ENCODE measurements at places on chromosomes 3 and 15.

- DNase-seq, result no peak
These were observed 690.4 kb upstream of the NAALADL2 start for GRCh38 chr3:174168538-174169254.

GRCh38 chr3:106850437-106850836 lies 526.8 kb upstream of the CCDC54 start:
- DNase-seq, result no peak

- no peak for DNase-seq
These were observed 132.6 kb upstream of the TNIK start for GRCh38 chr3:171592786-171593185.

DNA sequence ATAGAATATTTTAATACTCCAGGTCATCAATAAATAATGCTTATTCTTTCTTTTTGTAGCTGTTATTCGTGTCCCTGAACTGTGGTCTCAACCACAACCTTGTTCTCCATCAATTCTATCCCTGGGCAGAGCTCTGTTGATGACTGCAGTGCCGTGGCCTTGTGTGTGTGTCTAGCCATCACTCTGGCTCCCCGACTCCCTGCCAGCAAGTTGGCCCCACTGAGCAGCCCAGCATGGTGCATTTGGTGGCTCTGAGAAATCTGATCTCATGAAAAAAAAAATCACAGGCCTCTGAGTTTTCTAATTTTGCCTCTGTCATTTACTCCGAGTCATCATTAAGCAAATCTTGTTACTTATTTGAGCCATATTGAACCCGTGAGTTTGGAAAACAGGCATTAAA lies 164.7 kb downstream of the GOLGA6L6 start:
- DNase-seq, result no peak

DNA sequence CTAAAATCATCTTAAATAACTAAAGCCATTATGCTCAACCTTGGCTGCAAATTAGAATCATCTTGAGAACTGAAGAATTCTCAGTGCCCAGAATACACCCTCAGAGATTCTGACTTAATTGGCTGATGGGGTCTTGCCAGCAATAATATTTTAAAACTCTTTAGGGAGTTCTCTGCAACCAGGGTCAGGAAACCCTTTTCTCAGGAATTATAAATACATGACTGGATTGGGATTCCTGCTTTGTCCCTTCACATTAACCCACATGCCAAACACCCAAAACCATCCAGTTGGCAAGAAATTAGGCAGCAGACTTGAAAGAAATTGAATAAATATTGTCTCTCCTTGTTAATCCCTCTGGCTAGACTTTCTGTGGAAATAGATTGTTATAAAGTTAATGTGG lies 482.3 kb upstream of the NECTIN3 start:
- DNase-seq, result no peak

- DNase-seq, result no peak
These were observed 294.1 kb downstream of the NTRK3 start for GRCh38 chr15:87962428-87962827.

GRCh38 chr3:29568355-29568754 lies 287.5 kb downstream of the RBMS3 start:
- no peak for DNase-seq

DNA sequence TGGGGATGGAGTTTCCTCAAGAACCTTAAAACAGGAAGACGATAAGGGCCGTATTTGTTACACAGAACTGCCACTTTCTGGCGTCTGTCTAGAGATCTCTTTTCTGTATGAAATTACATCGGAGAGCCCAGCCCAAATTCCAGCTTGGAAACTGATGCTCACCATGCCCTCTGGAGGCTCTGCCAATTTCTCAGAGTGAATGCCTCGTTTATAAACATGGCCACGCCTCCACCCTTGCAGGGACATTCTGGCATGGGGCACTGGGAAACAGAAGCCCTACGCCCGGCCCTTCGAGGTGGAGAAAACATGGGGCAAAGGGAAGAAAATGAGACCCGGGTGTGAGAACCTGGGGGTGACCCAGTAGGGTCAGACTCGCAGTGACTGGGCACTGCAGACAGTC lies 53.4 kb upstream of the SEC13 start:
- DNase-seq, result no peak

GRCh38 chr3:37053753-37054152 lies 60.4 kb downstream of the MLH1 start:
- no peak for DNase-seq

DNA sequence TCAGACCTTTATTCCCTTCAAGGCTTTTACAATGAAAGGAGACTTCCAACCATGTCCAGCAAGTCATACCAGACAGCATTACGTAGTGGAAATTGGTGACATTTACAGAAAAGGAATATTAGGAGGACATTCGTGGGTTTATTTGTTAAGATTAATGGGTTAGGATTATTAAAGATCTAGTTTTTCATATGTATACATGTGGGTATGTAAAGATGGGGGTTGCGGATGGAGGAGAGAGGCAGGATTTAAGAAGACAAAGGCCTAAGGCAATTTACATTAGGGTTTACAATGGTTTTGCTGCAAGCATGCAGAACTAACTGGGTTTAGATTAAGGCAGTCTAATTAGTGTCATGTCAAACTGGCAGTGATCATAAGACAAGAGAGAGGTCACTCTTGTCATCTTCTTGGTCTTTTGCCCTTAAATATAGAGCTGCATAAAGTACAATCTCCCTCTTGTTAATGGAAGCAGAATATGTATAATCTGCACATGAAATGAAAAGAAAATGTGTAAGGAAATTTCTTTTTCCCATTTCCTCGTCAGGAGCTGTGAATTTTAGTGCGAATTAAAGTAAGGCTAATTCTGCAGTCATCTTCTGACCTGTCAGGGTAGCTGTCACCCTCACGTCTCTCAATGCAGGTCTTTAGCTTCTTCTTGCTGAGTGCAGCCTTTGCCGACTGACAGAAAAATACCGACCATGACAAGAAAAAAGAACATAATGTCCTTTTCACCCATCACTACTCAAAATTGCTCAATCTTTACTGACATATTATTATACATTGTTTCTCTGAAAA lies 258.9 kb upstream of the MEIS2 start:
- no peak for DNase-seq

GRCh38 chr3:12656193-12656592 lies 7.7 kb downstream of the RAF1 start:
- no peak for DNase-seq

DNA sequence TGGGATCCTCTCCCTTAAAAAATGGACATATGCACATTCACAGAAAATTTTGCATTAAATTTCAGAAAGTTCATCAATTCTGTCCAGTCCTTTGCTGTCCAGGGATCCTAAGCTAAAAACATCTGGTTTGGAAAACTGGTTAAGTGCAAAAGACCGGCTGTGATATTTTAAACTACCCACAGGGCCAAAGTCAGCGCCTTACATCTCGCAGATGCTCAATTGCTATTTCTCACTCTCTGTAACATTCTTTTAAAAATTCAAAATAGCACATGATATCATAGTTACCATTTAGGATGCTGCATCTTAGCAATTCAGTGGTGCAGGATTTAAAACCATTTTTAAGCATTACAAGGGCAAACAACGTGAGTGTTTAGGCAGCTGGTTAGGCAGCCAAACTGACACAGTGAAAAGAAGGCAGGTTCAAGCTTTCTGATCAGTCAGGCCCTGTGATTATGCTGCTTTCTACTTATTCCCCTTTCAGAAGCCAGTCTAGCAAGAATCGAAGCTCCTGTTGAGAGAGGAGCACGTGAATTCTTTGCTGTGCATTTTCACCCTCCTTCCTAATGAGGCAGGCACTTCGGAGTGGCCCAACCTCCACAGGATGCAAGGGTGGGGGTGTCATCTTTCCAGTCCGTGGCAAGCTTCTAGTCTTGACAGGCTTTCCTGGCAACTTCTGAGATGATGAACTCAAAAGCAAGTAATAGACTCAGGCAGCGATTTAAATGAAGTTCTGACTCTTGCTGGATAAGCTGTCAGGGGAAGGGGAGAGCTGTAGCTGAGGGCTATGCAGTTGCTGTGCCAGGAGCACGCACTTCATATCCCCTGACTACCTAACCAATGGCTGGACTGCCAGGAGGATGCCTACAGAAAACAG lies 8.8 kb downstream of the PRICKLE2 start:
- no peak for DNase-seq

DNA sequence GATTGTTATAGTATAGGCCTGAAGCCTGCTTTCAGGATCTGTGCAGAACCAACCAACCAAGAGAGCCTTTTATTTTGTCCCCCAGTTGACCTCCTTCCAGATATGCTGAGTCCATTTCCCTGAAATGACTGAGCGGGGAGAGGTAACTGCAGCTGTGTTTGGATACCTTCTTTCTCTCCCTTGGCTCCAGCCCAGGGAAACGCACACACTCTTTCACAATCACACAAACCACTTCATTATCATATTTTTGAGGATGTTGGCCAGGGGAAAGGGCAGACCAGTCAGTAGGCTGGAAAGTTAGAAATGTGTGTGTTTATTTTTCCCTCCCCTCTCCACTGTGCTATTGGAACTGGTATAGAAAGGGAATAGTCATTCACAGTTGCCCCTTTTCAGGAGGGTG lies 417.7 kb upstream of the TBL1XR1 start:
- no peak for DNase-seq

GRCh38 chr15:39747326-39747725 lies 35.3 kb downstream of the FSIP1 start:
- DNase-seq, result no peak

DNA sequence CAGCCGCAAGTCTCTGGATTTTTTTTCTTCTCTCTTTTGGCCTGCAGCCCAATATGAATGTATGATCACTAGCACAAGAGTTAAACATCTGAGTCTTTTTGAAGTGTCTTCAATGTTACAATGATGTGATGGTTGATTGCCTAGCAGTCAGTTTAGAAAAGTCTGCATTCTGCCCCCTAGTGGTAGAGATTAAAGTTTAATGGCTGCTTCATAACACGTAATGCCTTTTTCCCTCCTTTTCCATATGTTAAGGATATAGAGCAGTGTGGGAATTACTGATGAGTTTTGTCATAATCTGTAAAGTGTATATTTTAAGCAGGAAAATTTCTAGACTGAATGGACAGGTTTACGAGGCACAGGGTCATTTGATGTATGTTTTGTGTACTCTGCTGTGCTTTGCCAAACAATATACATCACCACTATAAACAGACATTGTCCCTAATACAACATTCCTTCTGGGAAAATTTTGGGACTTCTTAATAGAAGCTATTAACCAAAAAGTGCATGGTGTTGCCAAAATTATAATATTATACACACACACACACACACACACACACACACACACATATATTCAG lies 1038.5 kb upstream of the NR2F2 start:
- DNase-seq, result no peak

DNA sequence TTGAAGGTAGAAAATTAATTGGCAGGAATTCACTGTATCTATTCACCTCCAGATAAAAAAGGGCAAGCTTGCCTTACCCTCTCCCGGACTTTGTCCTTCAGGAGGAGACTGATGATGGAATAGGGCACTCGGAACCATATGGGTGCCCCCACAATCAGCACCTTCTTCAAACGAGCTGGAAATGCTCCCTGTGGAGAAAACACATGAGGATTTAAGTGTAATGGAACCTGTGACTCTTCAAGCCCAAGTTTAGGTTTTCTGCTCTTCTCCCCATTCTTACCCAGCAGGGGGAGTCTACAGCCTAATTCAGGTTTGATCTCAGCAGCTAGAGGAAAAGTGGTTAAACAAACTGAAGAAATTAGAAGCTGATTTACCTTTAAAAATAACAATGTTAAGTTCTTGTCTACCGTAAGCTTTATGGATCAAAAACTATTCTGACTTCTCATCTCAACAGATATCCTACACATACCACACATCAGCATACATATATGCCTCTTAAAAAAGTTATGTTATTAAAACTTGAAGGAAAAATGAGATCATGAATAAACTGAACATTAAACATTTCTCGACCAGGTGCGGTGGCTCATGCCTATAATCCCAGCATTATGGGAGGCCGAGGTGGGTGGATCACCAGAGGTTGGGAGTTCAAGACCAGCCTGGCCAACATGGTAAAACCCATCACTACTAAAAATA lies 57.5 kb upstream of the SIN3A start:
- no peak for DNase-seq

GRCh38 chr15:58521293-58521991 lies 89.7 kb downstream of the LIPC start:
- peak; percentile 56 for DNase-seq

DNA sequence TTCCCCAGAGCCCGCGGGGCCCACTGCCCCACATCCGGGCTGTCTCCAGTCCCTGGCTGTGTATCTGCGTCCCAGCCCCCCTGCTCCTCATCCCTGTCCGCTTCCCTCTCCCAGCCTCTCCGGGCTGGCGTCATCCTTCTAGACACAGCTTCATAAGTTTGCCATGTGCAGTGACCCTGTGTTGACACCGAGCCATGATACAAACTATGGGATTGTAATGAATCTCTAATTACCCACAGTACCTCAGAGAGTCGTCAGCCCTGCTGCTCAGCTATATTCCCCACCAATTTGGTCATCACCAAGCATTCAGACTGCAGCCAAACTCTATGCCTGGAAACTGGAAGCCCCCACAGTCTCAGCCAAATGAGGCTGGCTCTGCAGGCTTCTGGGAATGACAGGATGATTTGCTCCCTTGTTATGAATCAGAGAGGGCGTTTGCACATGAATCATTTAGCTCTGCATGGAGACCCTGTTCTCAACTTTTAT lies 466.1 kb upstream of the ATP11B start:
- DNase-seq, result no peak

GRCh38 chr3:23389686-23390085 lies 186.6 kb downstream of the UBE2E2 start:
- no peak for DNase-seq

DNA sequence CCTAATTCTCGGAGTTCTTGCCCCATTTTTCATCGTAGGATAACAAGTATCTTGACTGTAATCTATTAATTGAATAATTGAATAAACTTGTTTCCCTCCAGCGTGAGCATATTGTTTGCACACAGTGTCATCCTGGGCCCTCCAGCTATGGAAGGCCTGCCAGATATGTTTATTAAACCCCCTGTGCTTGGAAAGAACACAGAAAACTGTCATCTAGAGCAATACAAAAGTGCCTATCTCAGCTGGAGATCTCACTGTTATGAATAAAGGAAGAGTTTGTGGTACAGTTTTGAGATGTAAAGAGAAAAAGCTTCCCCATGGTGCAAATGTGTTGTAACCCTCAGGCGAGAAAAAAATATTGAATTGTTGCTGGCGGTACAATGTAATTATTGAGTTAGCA lies 405.9 kb downstream of the SOX2 start:
- no peak for DNase-seq

DNA sequence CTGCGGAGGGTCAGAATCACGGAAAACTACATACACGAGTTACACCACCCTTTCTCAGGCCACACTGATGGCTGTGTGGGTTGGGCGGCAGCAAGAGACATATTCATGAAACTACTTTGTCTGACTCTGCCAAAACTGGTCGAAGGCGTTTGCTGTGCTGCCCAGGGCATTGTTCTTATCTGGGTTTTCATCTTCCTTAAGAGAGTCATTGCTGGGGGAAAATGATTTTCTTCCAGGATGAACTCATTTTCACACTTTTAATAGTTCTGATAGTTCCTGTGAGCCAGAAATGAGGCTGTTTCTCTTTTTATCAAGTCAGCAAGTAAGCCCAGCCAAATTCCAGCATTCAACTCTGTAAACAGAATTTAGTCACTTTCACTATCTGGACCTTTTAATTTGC lies 47.6 kb downstream of the TRIM71 start:
- no peak for DNase-seq

- no peak for DNase-seq
These were observed 59.8 kb downstream of the SFMBT1 start for GRCh38 chr3:52986049-52986448.
